ENCODE measurements at places on chromosomes 1 and 21.

DNA sequence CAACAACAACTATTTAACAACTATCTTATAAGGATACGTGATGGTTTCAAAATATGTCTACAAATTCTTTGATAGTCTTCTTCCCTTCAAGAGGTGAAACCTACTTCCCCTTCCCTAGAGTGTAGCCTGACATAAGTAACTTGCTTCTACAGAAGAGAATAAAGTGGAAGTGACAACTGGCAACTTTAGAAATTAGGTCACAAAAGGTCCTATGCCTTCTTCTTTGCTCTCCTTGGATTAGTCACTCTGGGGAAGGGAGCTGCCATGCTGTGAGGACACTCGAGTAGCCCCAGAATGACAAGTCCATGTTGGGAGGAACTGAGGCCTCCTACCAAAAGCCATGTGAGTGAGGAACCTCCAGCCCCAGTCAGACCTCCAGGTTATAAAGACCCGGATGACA, 19.2 kb downstream of the EFCAB14 start:
- DNase-seq, result no peak

- peak; percentile 87 for DNase-seq
Measured at GRCh38 chr1:194024659-194025058, 838.2 kb upstream of the B3GALT2 start.

GRCh38 chr1:17516303-17517214, 22.9 kb upstream of the ARHGEF10L start:
- no peak for DNase-seq

DNA sequence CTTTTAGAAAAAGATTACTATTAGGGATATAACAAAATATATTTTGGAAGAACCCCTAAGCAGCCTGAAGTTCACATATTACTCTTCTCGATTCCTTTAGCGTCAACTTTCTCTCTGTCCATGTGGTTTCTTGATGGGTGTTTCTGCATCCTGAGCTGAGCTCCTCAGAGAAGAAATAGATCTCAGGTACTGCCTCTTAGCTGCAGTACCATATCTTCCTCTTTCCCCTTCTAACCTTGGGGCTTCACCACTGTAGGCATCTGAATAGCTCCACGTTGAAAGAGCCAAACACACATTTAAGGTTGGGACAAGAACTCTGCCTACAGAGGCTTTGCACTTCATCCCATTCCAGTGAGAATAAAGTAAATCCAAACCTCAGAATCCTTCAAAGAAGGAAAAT, 59.2 kb downstream of the SAMSN1 start:
- no peak for DNase-seq

DNA sequence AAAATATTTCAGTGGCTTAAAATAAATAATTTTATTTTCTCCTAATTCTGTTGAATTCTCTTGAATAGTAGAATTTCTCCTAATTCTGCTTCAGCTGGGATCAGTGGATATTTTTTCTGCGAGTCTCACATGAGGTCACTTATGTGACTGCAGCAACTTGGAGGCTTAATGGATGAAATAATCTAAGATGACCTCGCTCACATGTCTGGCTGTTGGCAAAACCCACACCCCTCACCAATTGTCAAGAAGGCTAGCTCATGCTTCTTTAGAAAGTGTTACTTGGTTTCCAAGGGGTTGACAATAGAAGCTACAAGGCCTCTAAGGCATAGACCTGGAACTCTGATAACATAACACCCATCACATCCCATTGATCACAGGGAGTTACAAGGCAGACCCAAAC, 156.9 kb upstream of the DPYD start:
- DNase-seq, result no peak

DNA sequence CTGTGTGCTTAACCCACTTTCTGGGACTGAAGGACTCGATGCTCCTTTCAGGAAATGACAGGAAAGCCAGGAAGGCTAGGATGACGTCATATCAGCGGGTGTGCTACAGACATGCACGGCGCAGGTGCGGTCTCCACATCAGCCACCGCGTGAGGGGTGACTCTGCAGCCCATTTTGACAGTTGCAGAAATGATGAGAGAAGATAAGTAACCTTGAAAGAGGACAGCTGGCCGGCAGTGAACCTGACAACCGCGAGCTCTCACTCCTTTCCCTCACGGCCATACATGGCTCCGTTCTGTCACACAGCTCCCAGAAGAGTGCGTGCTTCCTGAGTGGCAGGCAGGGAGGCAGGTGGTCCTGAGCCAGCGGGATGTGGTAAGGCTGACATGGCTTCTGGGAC, 1.7 kb upstream of the KRTAP10-5 start:
- DNase-seq, result no peak

GRCh38 chr1:19804831-19805251, 5.1 kb upstream of the TMCO4 start:
- no peak for DNase-seq

DNA sequence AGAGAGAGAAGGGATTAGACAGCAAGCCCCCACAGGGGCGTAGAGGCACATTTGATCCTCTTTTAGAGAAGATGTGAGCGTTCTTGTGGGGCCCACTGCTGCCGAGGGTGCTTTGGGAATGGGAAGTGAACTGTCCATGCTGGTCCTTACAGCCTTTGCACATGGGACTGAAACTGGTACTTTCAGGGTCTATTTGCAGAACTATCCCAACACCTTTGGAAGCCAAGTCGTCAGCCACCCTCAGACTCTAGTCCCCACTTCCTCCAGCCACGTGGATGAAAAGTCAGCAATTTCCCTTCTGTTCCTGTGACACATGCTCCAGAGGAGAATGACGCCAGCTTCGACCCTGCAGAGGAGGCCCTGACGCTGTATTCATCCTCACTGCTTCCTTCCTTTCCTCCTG, 2.6 kb upstream of the RAB7B start:
- DNase-seq, result no peak

- DNase-seq, result no peak
Measured at GRCh38 chr1:230080822-230081221, 13.8 kb downstream of the GALNT2 start.

- no peak for DNase-seq
Measured at GRCh38 chr1:61190618-61191432, 108.5 kb downstream of the NFIA start.

DNA sequence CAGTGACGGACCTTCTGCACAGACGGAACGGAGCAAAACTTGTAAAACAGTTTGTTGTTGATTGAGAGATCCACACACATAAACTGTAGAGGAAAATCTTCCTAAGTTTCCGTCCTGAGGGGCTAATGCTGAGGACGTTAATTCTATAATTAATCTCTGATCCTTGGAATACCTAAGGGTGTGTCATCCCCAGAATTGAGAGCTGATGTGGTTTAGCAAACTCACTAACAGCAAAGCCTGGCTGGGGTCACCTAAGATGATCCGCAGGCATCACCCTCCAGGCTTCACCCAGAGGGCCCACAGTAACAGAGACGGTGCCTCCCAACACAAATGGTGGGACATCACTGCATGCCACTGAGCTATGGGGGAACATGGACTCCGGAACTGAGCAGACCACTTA, 97.5 kb downstream of the SMYD2 start:
- DNase-seq, result no peak

- no peak for DNase-seq
Measured at GRCh38 chr1:245256528-245256927, 101.7 kb downstream of the KIF26B start.

GRCh38 chr1:152244576-152245273, 20.7 kb upstream of the HRNR start:
- no peak for DNase-seq

- no peak for DNase-seq
Measured at GRCh38 chr1:72063364-72064044, 218.8 kb downstream of the NEGR1 start.

- no peak for DNase-seq
Measured at GRCh38 chr1:155012026-155012546, 9.5 kb downstream of the ZBTB7B start.

GRCh38 chr1:50266509-50266908, 156.7 kb downstream of the DMRTA2 start:
- no peak for DNase-seq

DNA sequence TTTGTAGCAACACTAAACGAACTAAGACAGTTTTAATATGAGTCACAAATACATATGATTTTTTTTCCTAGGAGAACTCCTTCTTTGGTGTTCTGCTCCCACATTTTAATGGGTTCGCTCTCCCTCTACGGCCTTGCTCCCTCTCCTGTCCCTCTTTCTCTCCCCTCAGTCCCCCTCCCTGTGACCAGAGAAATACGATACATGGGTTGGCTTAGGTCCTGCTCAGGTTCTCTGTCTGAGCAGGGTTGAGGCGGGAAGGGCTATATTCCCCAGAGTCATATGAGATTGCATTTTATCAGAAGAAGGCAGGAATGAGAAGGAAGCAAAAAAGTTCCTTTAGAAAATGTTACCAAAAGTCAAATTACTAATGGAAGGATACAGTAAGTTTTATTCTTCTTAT, 44.6 kb downstream of the UBE2U start:
- no peak for DNase-seq

- DNase-seq, result no peak
Measured at GRCh38 chr1:160064746-160065145, 5.2 kb downstream of the KCNJ10 start.

DNA sequence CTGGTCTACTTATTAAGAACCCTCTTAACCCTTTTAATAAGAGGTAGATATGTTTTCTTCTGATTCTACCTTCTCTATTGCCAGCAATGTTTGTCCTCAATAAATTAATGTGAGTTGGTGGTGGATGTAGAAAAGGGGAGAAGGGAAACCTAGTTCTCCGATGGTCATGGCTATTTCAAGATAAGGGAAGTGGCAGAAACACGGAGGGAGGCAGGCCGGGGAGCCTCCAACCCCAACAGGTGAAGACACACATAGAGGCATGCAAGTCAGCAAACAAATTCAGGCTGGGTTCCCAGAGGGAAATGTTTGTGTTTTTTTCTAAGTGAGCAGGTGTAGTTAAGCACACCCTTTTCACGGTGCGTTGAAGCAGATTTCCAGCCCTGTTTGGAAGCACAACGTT, 31.0 kb upstream of the CLDN14 start:
- no peak for DNase-seq

- no peak for DNase-seq
Measured at GRCh38 chr21:29074007-29074376, 544 bp upstream of the CCT8 start.

GRCh38 chr1:174309490-174309889, 138.3 kb upstream of the GPR52 start:
- no peak for DNase-seq

DNA sequence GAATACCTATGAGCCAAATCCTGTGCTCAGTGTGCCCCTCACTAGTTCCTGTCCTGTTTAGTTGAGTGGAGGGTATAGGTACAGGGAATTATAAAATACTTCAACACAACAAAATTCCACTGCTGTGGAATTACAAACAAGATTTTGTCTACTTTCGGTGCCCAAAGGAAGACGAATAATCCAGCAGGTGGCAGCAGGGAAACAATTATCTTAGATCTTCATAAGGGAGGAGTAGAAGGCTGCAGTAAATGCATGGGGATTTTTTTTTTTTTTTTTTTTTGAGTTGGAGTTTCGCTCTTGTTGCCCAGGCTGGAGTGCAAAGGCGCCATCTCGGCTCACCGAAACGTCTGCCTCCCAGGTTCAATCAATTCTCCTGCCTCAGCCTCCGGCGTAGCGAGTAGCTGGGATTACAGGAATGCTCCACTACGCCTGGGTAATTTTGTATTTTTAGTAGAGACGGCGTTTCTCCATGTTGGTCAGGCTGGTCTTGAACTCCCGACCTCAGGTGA, 2.0 kb upstream of the PIP5K1A start:
- peak; percentile 74 for DNase-seq

GRCh38 chr1:56921479-56921878, 44.3 kb downstream of the C8B start:
- no peak for DNase-seq

DNA sequence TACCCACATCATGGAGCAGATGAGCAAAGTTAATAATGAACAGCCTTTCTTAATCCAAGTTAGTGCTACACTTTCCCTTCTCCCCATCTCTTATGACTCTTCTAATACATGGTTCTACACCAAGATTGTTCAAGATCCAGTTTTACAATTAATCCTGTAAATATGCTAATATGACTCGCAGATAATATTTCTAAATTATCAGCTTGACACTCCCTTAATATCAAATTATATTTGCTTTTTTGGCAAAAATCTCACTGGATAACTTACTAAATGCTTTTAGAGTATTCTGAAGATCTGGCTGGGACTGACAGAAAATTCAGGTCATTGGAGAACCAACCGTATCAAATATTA, 24.4 kb upstream of the CR1L start:
- no peak for DNase-seq

- DNase-seq, result no peak
Measured at GRCh38 chr21:42520628-42521253, 7.1 kb downstream of the SLC37A1 start.

All from glomerular endothelial cell (primary cell).